Neural crest cell (in vitro differentiated cells): ENCODE measurements at places on chromosomes 4 and X.

DNA sequence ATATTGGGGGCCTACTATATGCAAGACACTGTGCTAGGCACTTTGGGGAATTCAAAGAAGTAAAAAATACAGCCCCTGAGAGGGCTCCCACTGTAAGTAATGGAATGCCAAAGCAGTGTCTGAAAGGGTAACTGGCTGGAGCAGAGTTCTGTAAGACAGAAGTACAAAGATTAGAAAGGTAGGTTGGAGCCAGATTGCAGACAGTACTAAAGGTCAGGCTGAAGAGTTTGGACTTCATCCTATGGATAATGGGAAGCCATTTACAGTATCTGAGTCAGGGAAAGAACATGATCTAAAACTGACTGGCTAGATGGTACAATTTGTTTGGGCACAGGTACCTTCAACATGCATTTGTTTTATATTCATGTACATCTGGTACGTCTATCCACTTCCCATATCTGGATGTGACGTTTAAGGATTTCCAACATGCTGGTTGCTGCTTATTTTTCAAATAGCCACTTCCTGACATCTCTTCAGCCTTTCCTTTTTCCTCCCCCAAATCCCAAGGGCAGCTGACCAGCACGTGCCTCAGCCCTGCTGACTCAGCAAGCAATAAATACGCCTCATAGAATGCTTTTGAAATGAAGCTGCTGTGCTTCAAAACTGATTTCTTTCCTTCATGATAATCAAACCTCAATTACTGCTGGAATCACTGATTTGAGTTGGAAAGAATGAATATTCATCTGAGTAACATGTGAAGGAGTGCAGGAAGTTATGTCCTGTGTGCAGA, 9.5 kb downstream of the ENOX2 start:
- no peak for DNase-seq

DNA sequence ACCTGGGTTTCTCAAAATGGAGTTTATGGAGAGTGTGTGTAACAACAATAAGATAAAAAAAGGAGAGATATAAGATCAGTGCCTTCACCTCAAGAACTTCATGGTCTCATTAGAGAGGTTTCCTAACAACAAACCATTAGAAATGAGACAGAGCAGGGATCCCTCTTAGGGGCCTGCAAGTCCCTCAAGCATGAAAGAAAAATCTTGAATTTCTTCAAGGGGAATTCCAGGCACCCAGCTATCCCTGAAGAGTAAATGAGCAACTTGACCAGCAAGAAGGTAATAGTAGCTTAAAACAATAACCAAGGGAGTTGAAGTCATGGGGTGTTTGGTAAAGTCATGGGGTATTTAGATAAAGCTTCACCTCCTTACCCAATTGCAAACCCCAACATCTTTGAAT, 49.7 kb upstream of the TLR3 start:
- DNase-seq = no peak

- no peak for DNase-seq
These were observed 82.5 kb downstream of the PPEF1 start for GRCh38 chrX:18789916-18790315.

- DNase-seq = no peak
These were observed 209.2 kb downstream of the GLUD2 start for GRCh38 chrX:121256647-121257046.

GRCh38 chrX:3184176-3184930, 143.1 kb downstream of the ARSF start:
- DNase-seq = no peak

GRCh38 chrX:10897768-10898167, 213.4 kb upstream of the HCCS start:
- DNase-seq = no peak

DNA sequence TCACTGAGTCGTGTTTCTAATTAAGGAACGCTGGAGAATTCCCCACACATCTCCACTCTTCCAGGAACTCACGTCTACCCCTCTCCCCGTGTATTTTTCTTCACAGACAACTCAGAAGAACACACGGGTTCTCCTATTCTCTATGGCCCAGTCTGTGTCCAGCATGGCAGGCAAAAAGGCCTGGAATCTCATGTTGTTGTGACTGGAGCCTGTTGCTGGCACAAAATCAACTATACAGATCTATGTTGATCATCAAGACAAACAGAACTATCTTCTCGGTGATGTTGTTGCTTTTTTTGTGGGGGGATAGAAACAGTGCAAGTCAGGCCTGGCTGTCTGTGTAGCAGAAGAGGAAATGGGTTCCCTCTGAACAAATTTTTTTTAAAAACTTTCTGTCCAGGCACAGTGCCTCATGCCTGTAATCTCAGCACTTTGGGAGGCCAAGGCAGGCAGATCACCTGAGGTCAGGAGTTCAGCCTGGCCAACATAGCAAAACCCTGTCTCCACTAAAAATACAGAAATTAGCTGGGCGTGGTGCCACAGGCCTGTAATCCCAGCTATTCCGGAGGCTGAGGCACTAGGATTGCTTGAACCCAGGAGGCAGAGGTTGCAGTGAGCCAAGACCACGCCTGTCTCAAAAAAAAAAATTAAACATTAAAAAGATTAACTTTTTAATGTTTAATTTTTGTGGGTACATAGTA, 50.5 kb upstream of the CBR4 start:
- no peak for DNase-seq

DNA sequence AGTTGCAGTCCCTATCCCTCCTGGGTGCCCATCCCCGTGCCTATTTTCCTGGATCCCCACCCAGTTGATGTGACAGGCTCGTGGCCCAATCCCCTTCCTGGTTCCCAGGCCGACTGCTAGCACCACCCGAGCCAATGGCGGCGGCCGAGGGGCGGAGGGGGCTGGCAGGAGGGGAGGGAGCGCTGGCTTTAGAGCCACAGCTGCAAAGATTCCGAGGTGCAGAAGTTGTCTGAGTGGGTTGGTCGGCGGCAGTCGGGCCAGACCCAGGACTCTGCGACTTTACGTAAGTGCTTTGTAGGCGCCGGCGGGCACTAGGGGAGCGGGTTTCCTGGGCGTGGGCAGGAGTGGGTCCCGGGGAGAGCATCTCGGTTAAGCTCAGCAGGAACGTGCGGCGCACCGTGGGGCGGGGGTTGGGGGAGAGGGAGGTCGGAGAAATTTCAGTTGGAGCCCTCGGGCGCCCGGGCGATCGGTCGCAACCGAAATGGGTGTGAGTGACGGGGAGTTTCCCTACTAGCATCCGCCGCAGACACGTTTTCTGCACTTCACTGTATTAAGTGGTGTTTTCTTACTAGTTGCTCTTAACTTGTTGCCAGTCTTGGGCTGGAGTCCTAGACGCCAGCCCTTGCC, at the start of gene PLS3:
PLS3 (plus strand) TSS at position 197 of the 627 bp plus-strand sequence. CDS start 49,077 bp downstream, outside the sequence.
- peak; percentile 78 for DNase-seq

GRCh38 chr4:84639145-84639544, 56.2 kb downstream of the CDS1 start:
- no peak for DNase-seq

- DNase-seq = no peak
These were observed 4.5 kb downstream of the CYSLTR1 start for GRCh38 chrX:78322863-78323262.

GRCh38 chrX:113747274-113747973, 836.5 kb upstream of the HTR2C start:
- DNase-seq = no peak

- DNase-seq = no peak
These were observed 6.4 kb upstream of the PITX2 start for GRCh38 chr4:110629214-110629754.

DNA sequence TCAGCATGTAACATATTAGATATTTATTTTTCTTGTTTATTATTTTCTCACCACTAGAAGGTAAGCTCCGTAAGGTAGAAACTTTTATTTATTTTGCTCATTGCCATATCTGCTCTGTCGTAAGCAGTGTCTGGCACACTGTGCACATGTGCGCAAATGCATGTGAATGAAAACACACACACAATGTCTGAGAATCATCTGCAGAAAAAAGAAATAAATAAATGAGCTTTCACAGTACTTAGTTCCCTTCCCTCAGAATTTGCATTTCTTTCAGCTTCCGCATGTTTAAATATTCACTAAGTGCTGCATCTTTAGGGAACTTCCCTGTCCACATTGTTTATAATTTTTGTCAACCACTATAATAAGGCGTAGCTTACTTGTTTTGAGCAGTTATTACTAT, 963.0 kb upstream of the PABPC4L start:
- DNase-seq = no peak

DNA sequence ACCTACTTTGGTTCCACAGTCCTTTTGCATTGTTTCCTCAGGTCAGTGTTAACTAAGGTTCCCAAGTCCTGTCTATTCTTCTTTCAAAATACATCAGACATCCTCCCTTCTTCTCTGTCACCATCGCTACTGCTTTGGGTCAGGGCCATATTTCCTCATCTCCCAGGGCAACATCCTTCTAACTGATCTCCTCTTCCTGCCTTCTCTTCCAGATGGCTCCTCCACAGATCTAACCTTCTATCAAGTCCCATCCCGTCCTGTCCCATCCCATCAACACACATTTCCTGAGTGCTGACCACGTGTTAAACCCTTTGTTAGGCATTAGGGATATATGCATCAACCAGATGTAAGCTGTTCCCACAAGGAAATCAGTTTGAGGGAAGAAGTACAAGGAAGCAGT, 25.9 kb downstream of the PLAC1 start:
- DNase-seq = no peak

DNA sequence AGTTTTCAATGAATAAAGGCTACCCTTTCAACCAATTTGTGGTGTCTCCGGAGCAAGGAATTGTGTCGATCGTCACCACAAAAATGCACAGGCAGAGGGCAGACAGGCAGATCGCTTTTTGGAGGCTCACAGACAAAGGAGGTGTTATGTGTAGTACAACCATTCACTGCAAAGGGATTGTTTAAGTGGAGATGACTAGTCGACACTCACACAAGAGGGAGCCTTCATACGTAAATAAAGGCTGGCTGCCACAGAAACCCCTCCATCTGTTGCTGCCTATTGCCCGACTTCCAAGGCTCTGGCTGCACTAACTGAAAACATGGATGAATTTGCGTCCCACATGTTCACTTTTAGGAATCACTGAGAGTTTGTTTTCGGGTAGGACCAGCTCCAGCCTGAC, 281.1 kb downstream of the NKX6-1 start:
- DNase-seq = peak; percentile 15

DNA sequence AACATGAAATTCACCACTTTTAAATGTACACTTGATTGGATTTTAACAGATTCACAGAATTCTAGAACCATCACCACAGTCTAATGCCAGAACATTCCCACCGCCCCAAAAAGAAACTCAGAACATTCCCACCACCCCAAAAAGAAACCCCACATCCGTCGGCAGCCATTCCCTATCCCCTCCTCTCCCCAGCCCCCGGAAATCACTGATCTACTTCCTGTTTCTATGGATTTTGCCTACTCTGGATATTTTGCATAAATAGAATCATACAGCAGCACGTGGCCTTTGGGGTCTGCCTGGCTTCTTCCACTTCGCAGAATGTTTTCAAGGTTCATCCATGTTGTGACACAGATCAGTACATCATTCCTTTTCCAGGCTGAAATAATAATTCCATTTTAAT, 79.3 kb downstream of the PPP2R2C start:
- DNase-seq = no peak

DNA sequence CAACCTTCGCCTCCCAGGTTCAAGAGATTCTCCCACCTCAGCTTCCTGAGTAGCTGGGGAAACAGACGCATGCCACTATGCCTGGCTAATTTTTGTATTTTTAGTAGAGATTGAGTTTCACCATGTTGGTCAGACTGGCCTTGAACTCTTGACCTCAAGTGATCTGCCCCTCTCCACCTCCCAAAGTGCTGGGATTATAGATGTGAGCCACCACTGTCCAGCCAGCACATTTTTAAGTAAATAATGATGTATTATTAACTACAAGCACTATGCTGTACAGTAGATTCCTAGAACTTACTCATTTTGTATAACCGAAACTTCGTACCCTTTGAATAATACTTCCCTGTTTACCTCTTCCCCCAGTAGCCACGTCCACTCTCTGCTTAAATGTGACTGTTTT, 96.0 kb upstream of the GABRG1 start:
- DNase-seq = no peak

- DNase-seq = peak; percentile 48
These were observed 339.7 kb upstream of the PCDH7 start for GRCh38 chr4:30380404-30380998.

- DNase-seq = no peak
These were observed 44.9 kb downstream of the ANK2 start for GRCh38 chr4:113094331-113094730.

- DNase-seq = no peak
These were observed 41.5 kb upstream of the HPRT1 start for GRCh38 chrX:134418317-134419113.

DNA sequence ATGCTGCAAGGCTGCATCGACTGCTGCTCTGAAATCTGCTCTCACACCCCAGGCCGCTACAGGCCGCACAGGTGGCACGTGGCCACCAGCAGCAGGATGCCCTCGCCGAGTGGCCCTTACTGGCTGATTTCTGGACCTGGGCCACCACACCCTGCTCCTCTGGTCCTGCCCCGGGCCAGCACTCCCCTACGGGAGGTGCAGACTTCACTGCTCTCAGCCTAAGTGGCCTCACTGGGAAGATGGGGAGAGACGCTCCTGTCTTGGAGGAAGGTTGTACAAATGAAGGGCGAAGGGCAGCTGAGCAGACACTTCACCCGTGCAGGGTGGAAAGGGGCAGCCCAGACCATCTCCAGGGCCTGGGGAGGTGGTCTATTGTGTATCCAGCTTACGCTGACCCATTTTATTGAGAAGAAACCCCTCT, 72.5 kb downstream of the ACOX3 start:
- no peak for DNase-seq

- no peak for DNase-seq
These were observed 17.7 kb downstream of the SNX25 start for GRCh38 chr4:185227131-185227551.

- DNase-seq = no peak
These were observed 36.6 kb upstream of the PAQR3 start for GRCh38 chr4:78975865-78976264.

DNA sequence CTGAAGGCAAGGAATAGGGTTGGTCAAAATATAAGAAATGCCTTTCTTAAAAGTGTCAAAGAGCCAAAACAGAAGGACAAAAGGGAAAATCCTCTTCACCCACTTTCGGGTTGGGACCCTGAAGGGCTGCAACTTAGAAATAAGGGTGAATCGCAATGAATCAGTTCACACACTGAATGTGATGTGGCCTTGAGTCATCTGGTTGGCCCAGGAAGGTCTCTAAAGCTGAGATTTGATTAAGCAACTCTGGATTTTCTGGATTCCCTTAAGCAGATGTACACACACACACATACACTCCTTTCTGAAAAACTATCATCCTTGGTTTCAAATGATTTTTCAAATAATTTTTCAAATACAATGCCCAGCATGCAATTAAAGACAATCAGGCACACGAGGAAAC, 13.1 kb downstream of the TAB3 start:
- no peak for DNase-seq

- DNase-seq = no peak
These were observed 143.5 kb downstream of the QDPR start for GRCh38 chr4:17368408-17368807.

- DNase-seq = no peak
These were observed 15.3 kb upstream of the SLC10A4 start for GRCh38 chr4:48467891-48468290.

GRCh38 chrX:45077748-45078424, 122.8 kb downstream of the DIPK2B start:
- DNase-seq = no peak
